T-helper 17 cell (primary cell): ENCODE measurements at places on chromosomes 13 and 19.

DNA sequence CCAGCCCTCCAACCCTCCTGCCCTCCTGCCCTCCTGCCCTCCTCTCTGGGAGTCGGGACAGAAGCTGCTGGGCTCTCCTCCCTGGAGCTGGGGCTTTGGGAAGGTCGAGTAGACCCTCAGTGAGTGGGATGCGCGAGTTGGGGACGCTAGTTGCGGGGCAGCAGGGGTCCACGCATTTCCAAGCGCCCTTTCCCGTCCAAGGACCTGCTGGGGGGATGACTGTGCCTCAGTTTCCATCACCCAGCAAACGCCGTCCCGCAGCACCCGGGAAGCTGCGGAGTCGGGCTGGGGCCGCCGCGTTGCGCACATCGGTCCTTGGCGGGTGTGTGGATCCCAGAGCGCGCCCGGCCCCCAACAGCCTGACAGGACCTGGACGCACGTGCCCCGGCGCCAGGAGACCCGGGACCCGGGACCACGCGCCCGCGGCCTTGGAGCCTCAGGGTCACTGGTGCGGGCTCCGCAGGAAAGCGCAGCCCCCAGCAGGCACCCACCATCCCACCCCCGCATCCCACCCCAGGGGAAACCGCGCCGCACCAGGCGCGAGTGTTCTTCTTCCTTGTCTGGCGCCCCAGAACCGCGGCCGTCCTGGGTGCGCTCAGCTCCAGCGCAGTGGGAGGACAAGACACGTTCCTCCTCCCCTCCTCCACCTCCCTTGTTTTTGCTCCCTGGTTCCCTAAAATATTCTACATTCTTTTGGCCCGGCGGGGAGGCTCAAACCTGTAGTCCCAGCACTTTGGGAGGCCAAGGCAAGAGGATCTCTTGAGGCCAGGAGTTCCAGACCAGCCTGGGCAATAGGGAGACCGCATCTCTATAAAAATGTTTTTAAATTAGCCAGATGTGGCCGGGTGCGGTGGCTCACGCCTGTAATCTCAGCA, 9.2 kb downstream of the ONECUT3 start:
- DNase-seq = no peak

DNA sequence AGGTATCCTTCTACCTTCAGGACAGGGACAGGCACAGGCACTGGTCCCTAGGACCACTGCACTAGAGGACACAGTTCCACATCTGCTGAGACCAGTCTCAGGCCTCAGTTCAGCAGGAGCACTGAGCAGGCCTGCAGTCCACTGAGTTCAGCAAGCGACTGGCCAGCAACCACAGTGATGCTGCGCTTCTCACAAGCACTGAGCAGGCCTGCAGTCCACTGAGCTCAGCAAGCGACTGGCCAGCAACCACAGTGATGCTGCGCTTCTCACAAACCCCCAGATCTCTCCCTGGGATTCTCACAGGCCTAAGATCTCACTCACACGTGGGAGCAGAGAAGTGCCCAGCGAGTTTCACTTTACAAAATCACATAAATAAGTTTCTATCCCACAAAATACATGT, 140.6 kb downstream of the IRS2 start:
- no peak for DNase-seq

GRCh38 chr13:25136880-25137787, 35.0 kb downstream of the AMER2 start:
- DNase-seq = no peak

- no peak for DNase-seq
Observed at GRCh38 chr13:44433863-44434765, 60.5 kb downstream of the SERP2 start.

GRCh38 chr13:63403733-63404132, 1988.1 kb upstream of the PCDH20 start:
- DNase-seq = no peak

- DNase-seq = no peak
Observed at GRCh38 chr13:32669030-32669646, 82.9 kb downstream of the PDS5B start.

GRCh38 chr13:100363874-100364273, 224.7 kb downstream of the GGACT start:
- no peak for DNase-seq

GRCh38 chr19:49512970-49513745, 697 bp downstream of the FCGRT start:
- DNase-seq = no peak

- DNase-seq = no peak
Observed at GRCh38 chr19:40147338-40147692, 43.9 kb upstream of the MAP3K10 start.

DNA sequence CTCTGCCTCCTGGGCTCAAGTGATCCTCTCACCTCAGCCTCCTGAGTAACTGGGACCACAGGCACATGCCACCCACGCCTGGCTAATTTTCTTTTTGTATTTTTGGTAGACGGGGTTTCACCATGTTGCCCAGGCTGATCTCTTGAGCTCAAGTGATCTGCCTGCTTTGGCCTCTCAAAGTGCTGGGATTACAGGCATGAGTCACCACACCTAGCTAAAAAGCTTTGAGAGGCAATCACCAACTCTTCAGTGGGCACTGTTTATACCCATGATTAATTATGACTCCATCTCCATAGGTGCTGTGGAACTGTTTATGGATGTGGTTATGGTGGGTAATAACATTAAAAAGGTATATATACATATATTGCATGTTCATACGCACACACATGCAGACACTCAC, 7.5 kb upstream of the RBM26 start:
- DNase-seq = no peak

GRCh38 chr19:18234194-18234593, 8.0 kb upstream of the PDE4C start:
- DNase-seq = no peak

GRCh38 chr19:33052352-33052972, 12.2 kb downstream of the RHPN2 start:
- no peak for DNase-seq

DNA sequence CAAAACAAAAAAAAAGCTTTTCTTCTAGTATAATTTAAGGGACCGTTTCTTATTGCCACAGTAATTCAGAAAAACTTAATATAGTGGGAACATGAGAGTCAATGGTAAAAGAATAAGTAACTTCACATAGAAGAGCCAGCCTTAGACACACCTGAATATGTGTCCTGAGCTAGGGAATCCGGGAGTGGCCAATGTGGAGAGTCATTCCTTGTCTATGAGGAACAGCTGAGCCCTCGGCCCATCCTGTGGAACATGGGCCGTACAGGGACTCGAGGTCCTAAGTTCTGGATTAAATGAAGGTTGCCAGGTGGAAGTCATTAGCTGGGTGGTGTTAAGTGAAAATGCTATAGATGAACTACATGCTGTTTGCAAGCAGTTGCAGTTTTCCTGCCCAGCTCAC, 32.2 kb downstream of the EFNB2 start:
- DNase-seq = no peak

DNA sequence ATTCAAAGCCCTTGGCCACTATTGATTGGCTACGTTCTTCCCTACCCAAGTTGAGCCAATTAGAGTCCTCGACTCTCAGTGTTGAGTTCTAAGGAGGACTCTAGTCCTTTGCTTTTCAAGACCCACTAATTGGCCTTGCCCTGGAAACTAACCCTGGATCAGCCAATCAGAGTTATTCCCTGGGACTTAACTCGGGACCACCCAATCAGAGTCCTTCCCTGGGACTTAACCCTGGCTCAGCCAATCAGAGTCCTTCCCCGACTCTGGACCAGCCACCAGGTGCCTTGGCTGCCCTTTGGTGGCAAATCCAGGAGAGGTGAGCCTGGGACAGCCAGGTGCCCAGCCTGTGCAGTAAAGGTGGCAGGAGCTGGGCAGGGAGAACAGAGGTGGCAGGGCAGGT, 28.7 kb downstream of the ATP8B3 start:
- DNase-seq = no peak

DNA sequence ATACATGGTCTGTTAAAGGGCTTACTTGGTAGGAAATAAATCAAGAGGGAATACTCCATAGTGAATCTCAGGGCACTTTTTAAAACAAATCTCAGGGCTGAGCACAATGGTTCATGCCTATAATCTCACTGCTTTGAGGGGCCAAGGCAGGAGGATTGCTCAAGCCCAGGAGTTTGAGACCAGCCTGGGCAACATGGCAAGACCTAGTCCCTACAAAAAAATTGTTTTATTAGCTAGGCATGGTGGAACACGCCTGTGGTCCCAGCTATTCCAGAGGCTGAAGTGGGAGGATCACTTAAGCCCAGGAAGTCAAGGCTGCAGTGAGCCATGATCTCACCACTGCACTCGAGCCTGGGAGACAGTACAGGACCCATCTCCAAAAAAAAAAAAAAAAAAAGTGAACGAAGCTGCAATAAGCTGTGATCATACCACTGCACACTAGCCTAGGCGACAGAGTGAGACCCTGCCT, 25.2 kb downstream of the ABCC4 start:
- DNase-seq = no peak

- DNase-seq = no peak
Observed at GRCh38 chr13:95317039-95317989, 16.1 kb upstream of the ABCC4 start.

DNA sequence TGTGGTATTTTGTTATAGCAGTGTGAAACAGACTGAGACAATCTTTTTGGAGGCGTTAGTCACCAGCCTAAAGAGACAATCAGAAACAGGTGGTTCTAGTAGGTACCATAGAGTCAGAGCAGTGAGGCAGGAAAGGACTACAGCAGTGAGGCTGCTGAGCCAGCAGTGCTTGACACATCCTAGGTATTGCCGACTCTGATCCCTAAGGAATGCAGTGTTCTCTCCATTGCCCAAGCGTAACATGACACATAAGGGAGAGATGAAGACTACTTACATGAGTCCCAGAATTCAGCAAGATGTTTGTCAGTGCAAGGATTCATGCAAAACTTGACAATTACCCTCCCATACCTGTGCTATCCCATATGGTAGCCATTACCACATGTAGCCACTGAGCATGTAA, 62.4 kb upstream of the XPO4 start:
- DNase-seq = no peak

- DNase-seq = no peak
Observed at GRCh38 chr13:92972751-92973150, 253.9 kb upstream of the GPC6 start.

DNA sequence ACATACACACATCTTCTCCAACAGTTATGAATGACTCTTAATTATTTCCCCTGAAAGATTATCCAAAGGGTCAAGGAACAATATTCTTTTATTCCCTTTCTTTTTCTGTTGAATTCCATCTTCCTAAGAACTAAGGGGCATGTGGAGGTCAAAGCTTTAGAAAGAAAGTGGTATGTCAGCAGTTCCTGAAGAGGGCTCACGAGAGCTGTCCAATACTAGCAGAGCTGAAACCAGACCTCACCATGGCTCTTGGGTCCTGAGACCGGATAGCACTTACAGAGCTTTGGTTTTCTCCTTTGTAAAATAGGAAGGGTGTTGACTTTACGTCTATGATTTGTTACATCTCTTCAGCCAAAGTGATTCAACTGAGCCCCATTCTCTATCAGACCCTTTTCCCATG, 109.8 kb upstream of the FREM2 start:
- DNase-seq = no peak
